ENCODE measurements at places on chromosomes 3 and 15.
A peak's percentile ranks its signal among the peaks of the same experiment; 100 is the strongest.

GRCh38 chr3:139659511-139659910 is 18.3 kb downstream of the NMNAT3 start:
- no peak for DNase-seq

- no peak for DNase-seq
Measured at GRCh38 chr15:50996641-50997040, 88.2 kb downstream of the AP4E1 start.

- DNase-seq, result no peak
Measured at GRCh38 chr15:68814596-68814995, 6.1 kb downstream of the ANP32A start.

- DNase-seq, result no peak
Measured at GRCh38 chr3:135311699-135312098, 516.6 kb downstream of the EPHB1 start.

DNA sequence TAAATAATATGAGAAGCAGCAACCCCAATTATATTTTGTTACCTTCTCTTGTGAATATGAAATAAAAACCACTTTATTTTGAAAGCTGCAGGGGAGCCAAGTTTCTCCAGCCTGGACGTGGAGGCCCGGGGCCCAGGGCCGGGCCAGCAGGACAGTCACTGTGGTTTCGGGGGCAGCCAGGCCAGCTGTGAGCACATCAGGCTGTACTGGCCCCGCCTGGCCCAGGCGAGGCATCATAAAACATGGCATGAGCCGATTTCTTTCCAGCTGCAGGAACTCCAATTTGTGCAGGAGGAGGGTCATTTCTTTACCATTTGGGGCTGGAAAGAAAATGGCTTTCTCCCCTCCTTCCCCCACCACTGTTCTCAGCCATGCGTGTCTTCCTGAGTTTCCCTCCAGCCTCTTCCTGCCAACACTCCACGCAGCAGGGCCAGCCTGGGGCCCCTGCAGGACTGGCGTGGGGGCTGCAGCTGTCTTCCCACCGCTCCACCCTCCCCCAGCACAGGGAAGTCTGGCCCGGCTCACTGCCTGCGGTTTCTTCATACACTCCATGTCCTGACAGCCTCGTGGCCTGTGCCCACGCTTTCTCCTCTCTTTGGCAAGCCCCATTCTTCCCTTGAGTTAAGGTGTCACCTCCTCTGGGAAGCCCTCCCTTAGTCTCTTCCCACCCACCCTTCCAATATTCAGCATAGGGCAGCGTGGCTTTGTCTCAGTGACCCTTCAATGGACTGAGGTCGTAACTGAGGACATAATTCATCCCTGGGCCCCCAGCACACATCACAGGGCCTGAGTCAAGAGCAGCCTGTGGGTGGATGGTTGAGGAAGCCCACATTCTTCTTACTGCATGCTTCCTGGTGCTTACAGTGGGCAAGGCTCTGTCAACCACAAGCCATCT is 135.8 kb downstream of the CHSY1 start:
- DNase-seq, result peak; percentile 44
